Foreskin fibroblast (primary cell): ENCODE measurements at places on chromosomes 3 and 15.
A peak's percentile ranks its signal among the peaks of the same experiment; 100 is the strongest.

- DNase-seq: no peak
Observed at GRCh38 chr15:74789741-74790079, 7.8 kb downstream of the CSK start.

DNA sequence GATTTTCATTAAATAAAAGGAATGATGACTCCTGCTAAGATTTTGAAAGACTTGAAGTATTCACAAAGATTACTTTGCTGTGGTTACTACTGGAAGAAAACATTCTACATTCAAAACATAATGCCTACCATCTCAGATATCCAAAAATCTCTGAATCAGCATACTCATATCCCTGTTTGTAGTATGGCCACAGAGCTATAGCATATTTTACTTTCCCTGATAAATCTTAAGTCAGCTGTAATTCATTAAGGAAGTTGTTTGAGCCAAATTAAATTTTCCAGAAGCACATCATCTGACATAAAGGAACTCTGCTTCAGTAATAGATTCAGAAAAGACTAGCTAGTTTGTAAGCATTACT lies 942.0 kb downstream of the ROBO1 start:
- DNase-seq: no peak

GRCh38 chr3:194298331-194299227 lies 52.5 kb downstream of the CPN2 start:
- no peak for DNase-seq

GRCh38 chr3:125055331-125055912 lies 375 bp downstream of the HEG1 start:
- DNase-seq: peak; percentile 68
